Omental fat pad (tissue), 4 donors: ENCODE measurements at places on chromosomes 12 and 14.

DNA sequence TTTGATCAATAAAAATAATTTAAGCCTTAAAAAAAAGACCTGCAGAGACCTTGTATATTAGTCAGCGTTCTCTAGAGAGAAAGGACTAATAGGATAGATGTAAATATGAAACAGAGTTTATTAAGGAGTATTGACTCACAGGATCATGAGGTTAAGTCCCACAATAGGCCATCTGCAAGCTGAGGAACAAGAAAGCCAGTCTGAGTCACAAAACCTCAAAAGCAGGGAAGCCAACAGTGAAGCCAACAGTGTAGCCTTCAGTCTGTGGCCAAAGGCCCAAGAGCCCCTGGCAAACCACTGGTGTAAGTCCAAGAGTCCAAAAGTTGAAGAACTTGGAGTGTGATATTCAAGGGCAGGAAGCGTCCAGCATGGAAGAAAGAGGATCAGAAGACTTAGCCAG is 66.3 kb downstream of the TBX5 start:
- DNase-seq: no peak

GRCh38 chr14:97027256-97027999 is 230.2 kb downstream of the VRK1 start:
- no peak for DNase-seq

DNA sequence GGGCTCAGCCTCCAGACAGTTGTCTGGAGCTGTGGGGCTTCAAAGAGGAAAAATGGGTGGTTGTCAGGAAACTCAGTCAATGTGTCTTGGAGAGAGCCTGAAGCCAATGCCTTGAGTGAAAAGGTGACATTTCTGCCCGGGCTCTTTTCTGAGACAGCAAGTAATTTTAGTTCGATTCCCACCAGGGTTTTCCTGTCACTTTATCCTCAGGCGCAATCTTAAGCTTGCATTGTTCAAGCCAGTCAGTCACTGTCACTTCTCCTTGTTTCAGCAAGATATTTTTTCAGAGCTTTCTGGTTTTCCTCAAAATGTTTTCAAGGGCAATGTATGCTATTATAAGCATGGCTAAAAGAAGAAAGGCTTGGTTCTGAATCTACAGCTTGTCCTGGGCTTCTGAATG is 404.7 kb upstream of the SEL1L start:
- DNase-seq: no peak

GRCh38 chr12:85274315-85274651 is 5.7 kb upstream of the ALX1 start:
- DNase-seq: no peak

- DNase-seq: no peak
Measured at GRCh38 chr12:95653771-95654546, 102.7 kb upstream of the USP44 start.

- DNase-seq: no peak
Measured at GRCh38 chr14:89428546-89429198, 11.6 kb upstream of the FOXN3 start.

DNA sequence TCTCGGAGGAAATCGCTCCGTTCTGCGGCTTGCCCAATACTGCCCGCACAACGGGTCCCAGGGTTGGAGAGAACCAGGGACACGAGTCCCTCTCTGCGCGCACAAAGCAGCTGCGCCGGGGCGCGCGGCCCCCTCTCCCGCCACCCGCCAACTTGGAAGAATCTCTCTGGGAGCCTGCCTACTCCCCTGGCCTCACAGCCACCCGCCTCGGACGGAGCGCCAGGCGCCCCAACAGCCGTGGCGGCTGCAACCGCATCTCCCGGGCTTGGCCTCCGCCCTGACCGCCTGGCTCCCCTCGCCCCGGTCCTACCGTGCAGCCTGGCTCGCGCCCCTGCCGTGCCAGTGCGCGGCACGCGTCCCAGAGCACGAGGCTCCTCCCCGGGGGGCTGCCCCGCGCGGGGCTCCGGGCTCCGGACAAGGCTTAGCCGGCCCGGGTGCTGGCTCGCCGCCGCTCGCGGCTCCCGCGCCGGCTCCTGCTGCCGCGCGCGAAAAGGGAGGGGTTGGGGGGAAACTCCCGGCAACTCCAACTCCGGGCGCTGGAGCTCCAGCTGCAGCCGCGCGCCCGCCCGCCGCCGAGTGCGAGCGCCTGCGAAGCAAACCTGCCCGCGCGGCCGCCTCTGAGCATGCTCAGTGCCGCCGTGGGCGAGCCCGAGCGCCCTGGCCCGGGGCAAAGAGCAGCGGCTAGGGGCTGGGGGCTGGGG is at the start of gene STXBP6:
STXBP6 (minus strand) TSS at position 580 of the 701 bp plus-strand sequence. CDS start 75,329 bp downstream, outside the sequence.
- DNase-seq: peak; percentile 28

GRCh38 chr12:80504389-80505163 is 60.5 kb downstream of the PTPRQ start:
- DNase-seq: no peak

GRCh38 chr12:116978791-116979508 is 68.2 kb downstream of the FBXW8 start:
- DNase-seq: no peak
